Upper lobe of right lung (tissue), 1 donor: ENCODE measurements at places on chromosomes 5 and 9.

- DNase-seq, result no peak
Observed at GRCh38 chr5:132313961-132314432, 19.8 kb downstream of the SLC22A4 start.

- no peak for DNase-seq
Observed at GRCh38 chr5:142641711-142642110, 44.2 kb downstream of the FGF1 start.

GRCh38 chr5:100023536-100023935, 511.6 kb upstream of the FAM174A start:
- no peak for DNase-seq

GRCh38 chr5:178483620-178484019, 106.6 kb downstream of the COL23A1 start:
- no peak for DNase-seq

GRCh38 chr9:127181595-127182190, 59.3 kb upstream of the ANGPTL2 start:
- DNase-seq, result peak; percentile 16

DNA sequence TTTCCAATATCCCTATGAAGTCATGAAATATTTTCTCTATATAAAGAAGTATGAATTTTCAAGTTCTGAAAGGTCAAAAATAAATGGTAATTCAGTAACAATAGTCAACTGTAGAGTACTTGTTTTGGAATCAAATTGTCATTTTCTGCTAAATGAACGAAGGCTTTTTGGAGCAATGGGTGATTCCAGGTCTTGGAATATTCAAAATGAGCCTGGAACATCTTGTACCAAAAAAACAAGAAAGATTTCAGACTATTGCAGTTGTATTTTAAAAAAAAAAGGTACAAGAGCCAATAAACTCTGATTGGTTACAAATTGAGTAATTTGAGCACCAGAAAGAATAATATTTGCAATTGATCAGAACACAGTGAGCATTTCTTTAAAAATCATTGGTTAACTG, 730.1 kb downstream of the DTWD2 start:
- DNase-seq, result no peak

DNA sequence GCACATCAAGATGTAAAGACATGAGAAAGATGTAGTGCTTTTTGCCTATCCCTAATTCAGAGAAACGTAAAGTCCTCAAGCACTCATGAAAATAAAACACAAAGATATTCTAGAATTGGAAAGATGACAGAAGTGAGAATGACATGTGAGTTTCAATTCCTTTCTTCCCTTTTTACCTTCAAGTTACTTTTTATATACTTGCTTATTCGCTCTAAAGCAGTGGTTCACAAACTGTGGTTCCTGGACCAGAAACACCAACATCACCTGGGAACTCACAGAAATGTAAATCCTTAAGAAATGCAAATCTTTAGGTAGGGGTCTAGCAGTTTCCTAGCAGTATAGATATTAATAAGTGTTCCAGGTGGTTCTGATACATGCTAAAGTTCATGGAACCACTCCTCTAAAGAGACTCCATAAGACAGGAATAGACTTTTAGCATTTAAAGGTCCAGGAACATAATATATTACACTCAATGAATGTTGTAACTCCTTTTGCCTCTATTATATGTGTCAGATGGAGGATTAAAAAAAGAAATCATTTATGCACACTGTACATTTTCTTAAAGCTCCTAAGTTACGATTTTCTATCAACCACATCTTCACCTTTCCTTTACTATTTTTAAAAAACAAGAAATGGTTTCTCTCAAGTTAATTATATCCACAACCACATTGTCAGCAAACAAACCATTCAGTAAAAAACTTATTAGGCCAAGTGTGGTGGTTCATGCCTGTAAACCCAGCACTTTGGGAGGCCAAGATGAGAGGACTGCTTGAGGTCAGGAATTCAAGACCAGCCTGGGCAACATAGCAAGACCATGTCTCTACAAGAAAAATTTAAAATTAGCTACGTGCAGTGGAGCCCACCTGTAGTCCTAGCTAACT, 39.9 kb downstream of the ERP44 start:
- no peak for DNase-seq

GRCh38 chr9:122307061-122307460, 42.4 kb downstream of the MRRF start:
- DNase-seq, result no peak

DNA sequence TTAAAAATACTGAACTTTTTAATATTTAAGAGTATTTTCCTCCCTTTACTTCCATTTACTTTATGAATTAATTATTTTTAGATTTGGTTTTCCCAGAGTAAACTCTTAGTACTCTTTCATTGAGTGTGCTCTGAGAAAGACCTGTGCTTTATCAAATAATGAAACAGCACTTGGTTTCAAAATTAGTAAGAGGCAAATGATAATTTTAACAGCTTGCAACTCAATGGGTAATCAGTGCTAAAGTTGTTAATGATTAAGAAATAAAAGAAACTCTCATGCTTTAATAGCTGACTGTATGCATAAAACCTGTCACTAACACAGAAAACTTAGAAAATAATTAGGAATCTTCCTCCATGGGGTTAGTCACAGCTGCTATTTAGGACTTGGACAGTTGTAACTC, 244.4 kb downstream of the RFX3 start:
- no peak for DNase-seq

DNA sequence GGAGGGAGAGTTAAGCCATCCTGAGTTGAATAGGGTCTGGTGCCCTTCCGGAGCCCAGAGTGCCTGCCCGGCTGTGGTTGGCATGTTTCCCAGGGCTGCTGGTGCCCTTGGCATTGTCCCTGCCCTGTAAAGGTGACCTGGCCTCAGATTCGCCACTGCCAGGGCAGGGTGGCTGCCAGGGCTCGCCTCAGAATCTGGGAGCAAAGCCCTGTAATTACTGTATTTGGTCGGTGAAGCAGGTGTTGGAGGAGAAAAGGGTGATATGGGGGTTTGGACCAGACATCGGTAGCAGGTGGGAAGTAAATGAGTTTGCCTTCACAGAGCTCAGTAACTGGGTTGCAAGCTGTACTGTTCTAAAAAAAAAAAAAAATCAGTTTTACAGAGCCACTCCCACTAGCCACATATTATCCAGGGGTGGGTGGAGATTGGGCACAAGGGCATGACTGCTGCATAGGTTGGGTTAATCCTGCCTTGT, 47.6 kb downstream of the RGS3 start:
- no peak for DNase-seq

DNA sequence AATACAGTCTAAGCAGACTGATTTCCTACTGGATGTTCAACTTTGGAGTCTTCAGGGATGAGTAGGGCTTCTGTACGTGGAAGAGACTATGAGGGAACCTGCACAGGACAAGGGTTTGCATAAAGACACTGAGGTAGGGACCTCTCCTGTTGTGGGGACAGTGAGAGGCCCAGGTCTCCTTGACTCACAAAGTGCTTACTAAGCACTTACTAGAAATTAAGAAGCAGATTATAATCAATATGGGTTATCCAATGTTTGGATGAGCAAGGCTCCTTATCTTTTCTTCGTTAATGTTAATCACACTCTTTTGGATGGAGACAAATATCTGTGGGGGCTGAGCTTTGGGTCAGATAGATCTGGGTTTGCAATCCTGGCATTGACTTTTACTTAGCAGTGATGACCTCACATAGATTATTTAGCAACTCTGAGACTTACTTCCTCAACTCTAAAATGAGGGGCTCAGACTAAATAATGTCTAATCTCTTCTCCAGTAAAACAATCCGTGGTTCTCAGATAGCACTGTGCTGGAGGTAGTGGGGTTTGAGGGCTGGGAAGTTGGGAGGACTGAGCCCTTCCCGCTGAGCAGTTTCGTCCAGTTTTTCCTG, 45.9 kb downstream of the PDCD1LG2 start:
- no peak for DNase-seq

- no peak for DNase-seq
Observed at GRCh38 chr5:147578228-147579024, 68.6 kb upstream of the DPYSL3 start.

DNA sequence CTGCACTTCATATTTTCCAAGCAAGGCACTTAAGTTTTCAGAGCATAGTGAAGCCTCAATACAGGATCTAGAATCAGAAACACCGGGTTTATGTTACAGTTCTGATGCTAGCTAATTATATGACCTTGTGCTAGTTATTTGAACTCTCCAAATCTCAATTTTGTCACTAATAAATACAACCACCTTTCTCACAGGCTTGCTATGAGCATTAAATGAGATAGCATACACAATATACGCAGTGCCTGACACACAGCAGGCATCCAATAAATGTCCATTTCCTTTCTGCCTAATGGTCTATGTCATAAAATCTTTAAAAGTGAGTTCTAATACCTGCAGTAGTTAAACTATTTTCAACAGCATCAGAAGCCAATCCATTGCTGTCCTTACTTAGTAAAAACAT, 32.9 kb downstream of the NADK2 start:
- no peak for DNase-seq

DNA sequence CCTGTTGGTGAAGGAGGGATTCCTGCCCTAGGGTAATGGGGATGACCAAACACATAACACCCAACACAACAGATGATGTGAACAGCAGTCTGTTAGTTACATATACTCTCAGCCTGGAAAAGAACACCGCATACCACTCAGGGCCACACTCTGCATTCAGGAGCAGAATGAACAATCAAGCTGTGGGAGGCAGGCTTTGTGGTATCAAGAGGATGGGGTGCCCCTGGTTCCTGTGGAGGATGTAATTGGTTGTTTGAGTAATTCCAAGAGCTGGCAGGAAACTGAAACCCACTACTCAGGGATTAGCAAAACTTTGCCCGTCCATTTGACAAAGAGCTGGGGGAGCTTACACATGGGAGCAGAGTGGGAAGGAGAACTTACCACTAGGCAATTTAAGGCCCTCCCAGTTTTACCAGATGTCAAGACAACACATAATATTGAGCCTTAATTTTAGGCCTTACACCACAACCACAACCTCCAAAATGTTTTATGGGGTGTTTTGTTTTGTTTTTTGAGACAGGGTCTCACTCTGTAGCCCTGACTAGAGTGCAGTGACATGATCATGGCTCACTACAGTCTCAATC, 15.6 kb upstream of the PRKAA1 start:
- no peak for DNase-seq

DNA sequence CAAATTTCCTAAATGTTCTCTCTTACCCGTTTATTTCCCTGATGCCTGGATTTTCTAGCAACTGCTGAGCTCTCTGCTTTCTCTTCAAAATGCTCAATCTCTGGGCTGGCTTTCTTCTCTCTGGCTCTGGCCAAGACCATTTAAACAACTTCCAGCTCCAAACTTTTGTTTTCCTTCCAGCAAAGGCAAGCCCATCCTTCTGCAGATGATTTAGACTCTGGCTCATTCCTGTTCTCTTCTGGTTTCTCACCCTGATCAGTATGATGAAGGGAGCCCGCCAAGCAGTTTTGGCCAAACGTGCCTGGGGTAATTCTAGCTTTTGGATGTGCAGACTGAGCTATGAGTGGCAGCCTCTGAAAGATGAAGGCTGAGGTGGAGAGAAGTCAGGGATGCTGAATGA, 78.1 kb downstream of the HSPA4 start:
- no peak for DNase-seq

GRCh38 chr9:127218818-127219217, 45.8 kb upstream of the GARNL3 start:
- no peak for DNase-seq

DNA sequence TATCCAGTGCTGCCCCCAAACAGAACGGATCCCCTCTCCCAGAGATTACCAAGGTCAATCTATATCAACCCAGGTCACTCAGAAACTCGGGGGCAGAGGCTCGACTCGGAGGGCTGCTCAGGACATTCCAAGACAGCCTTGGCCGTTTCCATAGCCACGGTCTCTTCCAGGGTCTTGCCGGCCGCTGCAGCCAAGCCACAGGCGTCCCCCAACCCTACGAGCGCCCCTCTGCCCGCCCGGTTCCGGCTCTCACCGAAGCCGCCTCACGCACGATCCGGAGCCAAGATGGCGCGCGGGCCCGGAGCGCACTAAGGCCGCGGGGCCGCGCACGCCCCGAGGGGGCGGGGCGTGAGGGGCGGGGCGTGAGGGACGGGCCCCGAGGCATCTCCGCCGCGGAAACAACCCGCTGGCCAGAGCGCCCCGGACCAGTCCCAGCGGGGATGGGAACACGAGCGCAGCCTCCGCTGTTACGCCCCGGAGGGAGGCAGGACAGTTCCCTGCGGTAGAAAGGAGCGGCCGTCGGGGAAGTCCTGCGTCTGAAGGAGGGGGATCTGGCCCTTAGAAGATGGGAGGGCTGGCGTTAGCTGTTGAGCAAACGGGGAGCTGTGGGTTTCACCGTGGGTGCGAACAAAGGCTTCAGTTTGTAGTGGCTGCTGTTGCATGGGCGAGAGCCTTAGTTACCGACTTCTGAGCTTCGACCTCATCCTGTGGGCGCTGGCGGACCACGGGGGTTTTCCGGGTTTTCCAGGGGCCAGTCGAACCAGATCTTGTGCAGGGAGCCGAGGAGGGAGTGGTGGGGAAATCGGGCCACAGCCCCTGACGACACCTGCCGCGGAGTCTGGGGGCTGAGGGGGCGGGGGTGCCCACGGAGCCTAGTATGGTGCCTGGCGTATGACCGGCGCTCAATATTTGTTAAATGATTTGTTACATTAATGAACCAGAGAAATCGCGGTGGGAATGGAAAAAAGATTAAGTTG, at the start of gene RPP25L:
RPP25L (minus strand) TSS at position 287 of the 977 bp plus-strand sequence. CDS start 801 bp downstream, outside the sequence.
- DNase-seq, result peak; percentile 93

GRCh38 chr9:117122102-117122501, 292.8 kb downstream of the ASTN2 start:
- DNase-seq, result no peak

GRCh38 chr5:143402017-143402552, 1.4 kb downstream of the NR3C1 start:
- no peak for DNase-seq

GRCh38 chr5:141489841-141490240, 960 bp downstream of the PCDHGC5 start:
- DNase-seq, result no peak

DNA sequence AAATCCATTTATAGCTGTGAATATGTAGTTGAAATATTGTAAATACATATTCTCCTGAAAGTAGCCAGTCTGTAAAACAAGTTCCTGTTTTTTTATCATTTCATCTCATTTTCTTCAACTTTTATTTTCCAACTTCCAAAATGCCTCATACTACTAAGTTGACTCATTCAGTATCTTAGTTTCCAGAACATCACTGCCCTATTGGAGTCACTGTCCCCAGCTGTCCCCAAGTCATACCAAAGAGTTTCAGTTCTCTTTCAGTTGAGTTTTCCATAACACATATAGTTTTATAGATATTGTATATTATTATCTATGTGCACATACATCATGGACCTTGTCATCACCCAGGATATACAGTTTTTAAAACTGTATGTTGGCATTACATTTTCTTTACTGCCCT, 261.7 kb downstream of the CDH12 start:
- no peak for DNase-seq
